Right lung (tissue), 10 donors: ENCODE measurements at places on chromosomes 5 and 9. TPM values are rescaled to one million over a fixed set of nuclear protein-coding genes. Genes with fewer than 3 reads are reported as not detected.
A peak's percentile ranks its signal among the peaks of the same experiment; 100 is the strongest.

DNA sequence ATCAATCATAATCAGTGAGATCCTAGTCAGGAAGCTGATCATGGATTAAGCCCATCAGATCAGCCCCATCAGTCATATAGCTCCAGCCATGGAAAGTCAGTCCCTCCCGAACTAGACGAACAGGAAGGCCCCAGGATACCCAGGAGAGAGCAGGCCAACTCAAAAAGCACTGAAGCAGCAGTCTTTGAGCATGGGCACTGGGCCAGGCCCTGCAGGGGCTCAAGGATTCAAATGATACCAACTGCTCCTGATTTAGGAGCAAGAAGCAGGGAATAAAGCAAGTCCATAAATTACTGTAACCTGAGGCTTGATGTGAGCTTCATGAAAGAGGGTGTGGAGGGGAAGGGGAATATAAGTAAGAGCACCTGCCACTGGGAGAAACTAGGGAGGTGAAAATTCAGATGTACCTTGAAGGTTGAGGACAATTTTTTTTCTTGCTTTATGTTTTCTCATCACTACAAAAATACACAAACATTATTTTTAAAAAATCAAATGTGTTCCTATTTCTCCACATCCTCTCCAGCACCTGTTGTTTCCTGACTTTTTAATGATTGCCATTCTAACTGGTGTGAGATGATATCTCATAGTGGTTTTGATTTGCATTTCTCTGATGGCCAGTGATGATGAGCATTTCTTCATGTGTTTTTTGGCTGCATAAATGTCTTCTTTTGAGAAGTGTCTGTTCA lies 115.2 kb downstream of the SIL1 start:
- DNase-seq = no peak

DNA sequence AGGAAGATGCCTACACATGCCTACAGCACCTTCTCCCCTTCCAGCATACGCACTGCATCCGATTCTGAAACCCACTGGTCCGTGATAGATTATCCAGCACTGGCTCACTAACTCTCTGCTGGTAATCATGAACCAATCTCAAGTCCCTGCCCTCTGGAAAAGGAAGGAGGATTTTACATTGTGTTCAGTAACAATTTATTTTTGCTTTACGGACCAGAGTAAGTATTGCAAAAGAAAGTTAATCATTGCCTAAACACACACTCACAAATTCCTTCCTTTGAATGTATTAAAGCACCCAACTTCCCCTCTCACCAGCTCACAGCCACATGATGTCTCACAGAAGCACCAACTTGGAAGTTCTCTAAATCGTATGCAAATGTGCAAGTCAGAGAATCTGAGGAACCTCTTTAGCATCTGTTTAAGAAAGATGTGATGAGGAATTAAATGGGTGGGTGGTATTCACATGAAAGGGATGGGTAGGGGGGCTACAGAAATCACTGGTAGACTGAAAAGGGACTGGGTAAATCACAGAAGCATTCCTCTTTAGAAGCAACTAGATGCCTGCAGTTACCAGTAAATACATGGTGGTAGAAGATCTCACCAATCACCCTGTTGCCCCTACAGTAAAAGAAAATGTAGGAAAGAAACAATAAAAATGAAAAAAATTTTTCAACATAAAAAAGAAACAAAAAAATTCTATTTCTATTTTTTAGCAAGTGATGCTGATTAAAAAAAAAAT lies 8.4 kb downstream of the GNAQ start:
- peak; percentile 36 for DNase-seq

DNA sequence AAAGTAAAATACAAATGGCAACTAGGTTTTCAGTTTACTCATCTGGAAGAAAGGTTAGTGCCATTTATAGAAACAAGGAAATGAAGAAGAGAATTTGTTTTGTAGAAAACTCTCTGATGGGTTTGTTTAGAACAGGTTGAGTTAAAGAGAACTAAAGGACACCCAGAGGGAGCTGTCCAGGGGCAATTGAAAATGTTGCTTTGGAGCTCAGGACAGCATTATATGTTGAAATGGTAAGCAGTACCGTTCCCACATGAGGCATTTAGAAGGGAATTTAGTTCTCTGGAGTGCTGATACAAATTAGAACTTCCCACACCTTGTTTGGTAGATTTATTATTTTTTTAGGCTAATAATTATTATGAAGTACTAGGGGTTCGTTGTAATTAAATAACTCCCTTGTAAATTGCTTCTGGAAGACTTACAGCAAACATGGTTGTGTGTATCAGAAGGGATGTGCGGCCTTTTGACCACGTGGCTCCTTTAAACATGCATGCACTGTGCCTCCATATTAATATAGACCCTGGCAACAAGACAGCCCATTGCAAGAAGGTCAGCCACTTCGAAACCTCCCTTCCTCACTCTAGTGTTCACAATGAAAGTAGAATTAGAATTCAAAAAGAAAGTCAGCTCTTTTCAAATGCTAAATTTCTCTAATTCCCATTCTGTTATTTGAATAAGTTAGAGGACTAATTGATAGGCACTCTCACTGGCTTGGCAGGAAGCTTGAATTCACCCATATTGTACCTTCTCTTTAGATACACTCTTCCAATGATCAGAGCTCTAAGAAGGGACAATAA lies 71.7 kb downstream of the ZNF462 start:
- no peak for DNase-seq

GRCh38 chr5:68266457-68266856 lies 50.9 kb downstream of the PIK3R1 start:
- no peak for DNase-seq

GRCh38 chr5:97107318-97107717 lies 35.1 kb downstream of the LIX1 start:
- no peak for DNase-seq

DNA sequence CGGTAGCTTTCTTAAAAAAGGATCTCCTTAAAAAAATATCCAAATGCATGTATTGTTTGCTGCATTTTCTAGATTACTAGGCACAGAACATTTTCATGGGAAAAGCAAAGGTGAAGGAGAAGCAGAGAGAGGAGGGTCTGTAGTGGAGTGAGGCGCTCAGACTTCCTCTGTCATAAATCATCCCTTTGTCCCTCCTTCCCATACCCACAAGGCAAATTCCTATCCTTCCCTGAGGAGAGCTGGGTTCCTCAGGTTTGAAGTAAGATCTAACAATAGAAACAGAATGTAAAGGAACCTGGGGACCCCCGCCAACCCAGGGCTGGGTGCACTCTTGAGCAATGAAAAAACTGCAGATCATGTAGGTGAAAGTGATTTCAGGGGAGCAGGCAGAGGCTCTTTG lies 149.2 kb upstream of the ANKH start:
- no peak for DNase-seq

DNA sequence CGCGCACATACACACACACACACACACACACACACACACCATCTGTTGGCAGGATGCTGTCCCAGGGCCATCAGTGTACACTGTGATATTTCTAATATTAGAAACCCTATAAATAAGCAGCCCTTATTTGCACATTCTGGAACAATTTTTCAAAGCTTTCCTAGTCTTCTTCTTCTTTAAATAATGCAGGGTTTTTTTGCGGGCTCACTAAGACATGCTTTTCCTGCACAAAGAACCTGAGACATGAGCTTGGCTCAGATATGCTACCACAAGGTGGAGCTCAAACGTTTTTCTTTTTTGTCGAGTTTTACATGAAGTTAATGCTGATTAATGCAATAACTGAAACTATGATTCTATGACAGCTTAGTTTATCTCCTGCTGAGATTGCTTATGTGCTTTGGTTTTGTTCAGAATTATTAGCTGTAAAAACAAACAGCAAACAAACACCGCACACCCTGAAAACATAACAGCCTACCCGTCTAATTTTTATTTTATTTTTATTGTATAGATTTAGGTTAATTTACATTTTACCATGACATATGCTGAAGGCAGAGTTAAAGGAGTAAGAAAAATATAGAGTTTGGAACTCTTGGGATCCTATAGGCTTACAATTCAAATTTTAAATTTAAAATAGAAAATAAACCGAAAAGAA lies 95.8 kb downstream of the ALDH1A1 start:
- DNase-seq = peak; percentile 56

GRCh38 chr5:170337045-170337733 lies 39.6 kb upstream of the LCP2 start:
- no peak for DNase-seq

DNA sequence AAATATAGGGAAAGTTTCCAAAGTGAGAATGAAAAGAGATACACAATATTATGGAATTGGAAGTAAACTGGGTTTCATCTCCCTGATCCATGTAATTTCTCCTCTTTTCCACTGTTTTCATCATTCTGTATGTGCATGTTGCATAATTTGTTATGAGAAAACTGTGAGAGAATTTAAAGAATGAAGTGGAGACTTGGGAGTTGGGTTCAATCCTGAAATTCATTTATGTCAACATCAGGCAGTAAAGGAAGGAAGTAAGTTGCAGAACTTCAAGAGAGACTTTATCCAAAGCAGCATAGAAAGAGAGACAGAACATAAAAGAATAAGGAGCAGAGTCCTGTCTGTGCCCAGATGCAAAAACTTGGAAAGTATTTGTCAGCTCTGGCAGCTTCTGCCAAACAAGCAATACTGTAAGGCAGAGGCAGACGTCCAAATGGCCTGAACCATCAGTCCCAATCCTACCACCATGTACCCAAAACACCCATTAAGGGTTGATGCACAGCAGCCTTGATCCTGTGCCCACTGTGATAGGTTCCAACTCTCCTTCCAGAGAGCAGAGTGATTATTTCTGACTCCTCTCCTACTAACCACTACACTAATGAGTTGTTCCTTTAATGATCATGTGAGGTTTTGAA lies 425.3 kb upstream of the CDH6 start:
- no peak for DNase-seq

- no peak for DNase-seq
Measured at GRCh38 chr9:33637881-33638280, 113.8 kb downstream of the ANKRD18B start.

- DNase-seq = no peak
Measured at GRCh38 chr5:5572010-5572865, 149.8 kb downstream of the ICE1 start.

DNA sequence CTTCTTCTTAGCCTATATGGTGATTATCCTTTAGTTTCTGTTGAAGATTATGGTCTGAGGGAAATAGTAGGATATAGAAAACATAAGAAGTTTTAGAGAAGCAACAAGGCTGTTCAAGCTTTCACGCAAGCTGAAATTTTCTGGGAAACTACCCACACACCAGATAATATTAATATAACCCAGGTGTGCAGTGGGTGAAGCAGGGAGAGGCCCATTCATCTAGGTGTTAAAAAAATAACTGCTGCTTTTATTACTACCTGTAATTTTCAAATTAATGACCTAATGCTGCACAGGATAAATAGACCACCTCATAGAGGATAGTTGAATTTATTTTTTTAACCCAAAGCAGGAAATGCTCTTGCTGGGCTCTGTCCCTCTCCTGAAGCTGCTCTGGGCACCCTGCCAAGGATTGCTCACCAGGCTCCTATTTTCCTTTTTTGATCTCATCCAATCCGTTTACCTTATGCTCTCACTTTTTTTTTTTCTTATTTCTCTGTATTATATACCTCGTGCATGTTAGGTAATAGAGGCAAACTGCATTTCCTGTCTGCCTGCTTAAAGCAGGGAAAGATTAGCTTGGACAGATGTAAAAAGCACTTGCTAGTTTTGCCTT lies 124.3 kb upstream of the SLC12A2 start:
- DNase-seq = no peak

GRCh38 chr5:4882186-4882585 lies 257.9 kb upstream of the ADAMTS16 start:
- DNase-seq = no peak

DNA sequence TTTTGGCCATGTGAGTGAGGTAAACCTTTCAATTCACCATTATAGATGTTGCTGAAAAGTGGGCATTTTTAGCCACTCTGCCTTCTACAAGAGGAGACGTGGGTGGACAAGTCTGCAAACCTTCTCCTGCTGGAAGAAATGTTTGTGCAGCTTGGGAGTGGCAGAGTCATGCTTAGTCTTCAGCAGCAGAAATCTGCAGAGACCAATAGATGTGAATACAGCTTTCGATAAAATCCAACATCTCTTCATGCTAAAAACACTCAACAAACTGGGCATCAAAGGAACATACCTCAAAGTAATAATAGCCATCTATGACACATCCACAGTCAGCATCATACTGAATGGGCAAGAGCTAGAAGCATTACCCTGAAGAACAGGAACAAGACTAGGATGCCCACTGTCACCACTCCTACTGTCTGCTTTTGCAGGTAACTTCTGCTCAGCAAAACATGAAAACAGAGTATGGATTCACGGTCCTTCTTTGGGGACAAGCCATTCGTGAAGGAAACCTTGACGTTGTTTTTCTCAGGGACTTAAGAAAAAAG lies 91.3 kb downstream of the RALGPS1 start:
- no peak for DNase-seq

- DNase-seq = no peak
Measured at GRCh38 chr5:124909734-124910133, 163.3 kb upstream of the ZNF608 start.

- peak; percentile 20 for DNase-seq
Measured at GRCh38 chr5:53482717-53483638, 2.5 kb downstream of the FST start.

DNA sequence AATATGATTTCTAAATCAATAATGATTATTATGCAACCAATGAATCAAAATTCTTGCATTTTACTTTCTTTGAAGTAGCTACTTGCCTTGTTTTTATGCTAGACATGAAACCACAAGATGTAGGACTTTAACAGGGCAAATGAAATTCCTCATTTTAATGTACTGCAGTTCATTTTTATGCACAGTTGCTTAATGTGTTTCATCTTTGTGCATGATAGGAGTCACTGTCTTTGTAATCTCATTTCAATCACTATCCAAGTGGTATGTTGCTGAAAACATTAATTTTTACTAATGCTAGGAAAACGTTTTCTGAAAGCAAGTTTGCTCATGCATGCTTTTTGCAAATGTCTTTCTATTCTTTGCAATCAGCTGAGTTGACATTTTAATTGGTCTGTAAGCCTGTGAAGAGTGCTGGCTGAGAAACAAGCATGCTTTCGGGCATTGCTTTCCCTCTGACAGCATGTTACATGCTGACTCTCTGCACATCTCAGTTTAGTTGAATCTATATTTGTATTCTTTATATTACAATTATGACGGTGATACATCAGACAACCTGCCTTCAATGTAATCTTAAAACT lies 535.0 kb upstream of the CDH18 start:
- no peak for DNase-seq

Gene CTSV
- polyA plus RNA-seq = 3.0 TPM

Gene SPINK7
- polyA plus RNA-seq = 0.35 TPM

Gene CA9
- 0.93 TPM for polyA plus RNA-seq

Gene SLC1A1
- polyA plus RNA-seq = 6.2 TPM

Gene FBXW2
- 38.6 TPM for polyA plus RNA-seq

Gene PHAX
- polyA plus RNA-seq = 65.2 TPM

Gene PCDHAC1
- 0.34 TPM for polyA plus RNA-seq

Gene IFNA2
- not detected for polyA plus RNA-seq

Gene ERMP1
- polyA plus RNA-seq = 25.3 TPM
